CD4-positive, alpha-beta T cell (primary cell): ENCODE measurements at places on chromosomes 5 and 9. TPM values are rescaled to one million over a fixed set of nuclear protein-coding genes. Genes with fewer than 3 reads are reported as not detected.
A peak's percentile ranks its signal among the peaks of the same experiment; 100 is the strongest.

- H3K4me3 ChIP-seq: no peak overlapping the region
- H3K27me3 ChIP-seq: no peaks in the 10 kb centered on the region
- H3K36me3 ChIP-seq: no peaks in the 10 kb centered on the region
- H3K27ac ChIP-seq: no peak overlapping the region
- no peak for DNase-seq
Observed at GRCh38 chr9:127711226-127711701, 4.2 kb downstream of the PTRH1 start.

GRCh38 chr5:149060325-149060724 is 2.5 kb downstream of the SH3TC2 start:
- peaks cover 5% of the 10 kb centered on the region for H3K27me3 ChIP-seq
- no peaks in the 10 kb centered on the region for H3K36me3 ChIP-seq
- H3K4me3 ChIP-seq: no peak overlapping the region

DNA sequence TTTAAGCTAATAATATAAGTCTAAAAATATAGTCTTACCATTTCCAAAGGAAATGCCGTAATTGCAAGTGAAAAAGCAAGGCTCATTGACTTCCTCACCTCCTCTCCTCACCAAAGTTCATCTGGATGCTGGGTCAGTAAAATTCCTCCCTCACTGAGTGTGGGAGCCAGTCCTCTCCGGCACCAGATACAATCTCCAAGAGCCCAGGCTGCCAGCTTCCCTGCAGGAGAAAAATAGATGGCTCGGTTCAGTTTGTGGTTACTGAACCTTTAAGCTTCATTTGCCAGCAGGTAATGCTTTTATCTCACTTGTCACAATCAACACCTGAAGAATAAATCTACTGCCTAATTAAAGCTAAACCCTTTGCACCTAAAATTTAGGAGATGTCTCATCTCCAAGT is 115.3 kb upstream of the VLDLR start:
- no peak for DNase-seq
- H3K27ac ChIP-seq: no peak overlapping the region
- no peak overlapping the region for H3K4me3 ChIP-seq
- H3K36me3 ChIP-seq: no peaks in the 10 kb centered on the region

DNA sequence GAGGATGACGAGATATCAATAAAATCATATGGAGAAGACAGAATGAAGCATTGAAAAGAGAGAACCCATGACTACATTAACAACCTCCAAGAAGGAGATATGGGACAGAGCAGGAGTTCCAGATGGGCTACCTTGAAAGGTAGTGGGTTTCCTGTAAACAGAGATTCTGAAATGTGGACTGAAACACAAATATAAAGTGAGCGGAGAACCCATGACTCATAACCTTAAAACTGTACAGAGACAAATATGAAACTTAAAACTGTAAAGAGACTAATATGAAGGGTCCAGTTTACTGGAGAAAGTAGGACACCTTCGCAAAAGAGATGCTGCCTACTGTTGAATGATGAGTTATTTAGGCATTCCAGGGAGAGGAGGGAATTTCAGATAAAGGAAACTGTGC is 383.7 kb downstream of the CAAP1 start:
- no peaks in the 10 kb centered on the region for H3K27me3 ChIP-seq
- no peak for DNase-seq
- no peaks in the 10 kb centered on the region for H3K4me1 ChIP-seq

DNA sequence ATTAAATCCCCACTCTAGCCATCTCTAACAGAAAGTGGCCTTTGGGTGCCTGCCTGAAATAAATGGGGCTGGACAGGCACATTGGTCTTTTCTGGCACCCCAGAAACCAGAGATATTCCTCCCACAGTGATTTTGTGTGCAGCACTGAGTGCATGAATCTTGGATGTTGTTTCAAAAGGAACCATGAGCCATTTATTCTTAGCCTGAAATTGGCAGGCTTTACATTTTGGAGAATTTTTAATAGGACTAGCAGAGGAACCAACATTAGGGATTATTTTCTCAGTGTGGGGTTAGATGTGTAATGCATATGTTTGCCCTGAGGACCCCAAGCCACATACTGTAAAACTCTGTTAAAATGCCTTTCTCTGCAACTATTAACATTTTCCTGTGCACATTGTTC is 451.3 kb downstream of the NFIB start:
- H3K36me3 ChIP-seq: no peaks in the 10 kb centered on the region
- H3K4me1 ChIP-seq: no peaks in the 10 kb centered on the region
- H3K4me3 ChIP-seq: no peak overlapping the region
- H3K27me3 ChIP-seq: no peaks in the 10 kb centered on the region

GRCh38 chr5:139799359-139799758 is 3.8 kb downstream of the PSD2 start:
- no peak overlapping the region for H3K4me3 ChIP-seq
- DNase-seq: no peak
- H3K36me3 ChIP-seq: no peaks in the 10 kb centered on the region
- peaks cover 15% of the 10 kb centered on the region for H3K4me1 ChIP-seq

- H3K27ac ChIP-seq: no peak overlapping the region
- DNase-seq: no peak
- no peaks in the 10 kb centered on the region for H3K36me3 ChIP-seq
- no peak overlapping the region for H3K4me3 ChIP-seq
Observed at GRCh38 chr9:126763130-126763764, 41.6 kb upstream of the ZBTB43 start.

DNA sequence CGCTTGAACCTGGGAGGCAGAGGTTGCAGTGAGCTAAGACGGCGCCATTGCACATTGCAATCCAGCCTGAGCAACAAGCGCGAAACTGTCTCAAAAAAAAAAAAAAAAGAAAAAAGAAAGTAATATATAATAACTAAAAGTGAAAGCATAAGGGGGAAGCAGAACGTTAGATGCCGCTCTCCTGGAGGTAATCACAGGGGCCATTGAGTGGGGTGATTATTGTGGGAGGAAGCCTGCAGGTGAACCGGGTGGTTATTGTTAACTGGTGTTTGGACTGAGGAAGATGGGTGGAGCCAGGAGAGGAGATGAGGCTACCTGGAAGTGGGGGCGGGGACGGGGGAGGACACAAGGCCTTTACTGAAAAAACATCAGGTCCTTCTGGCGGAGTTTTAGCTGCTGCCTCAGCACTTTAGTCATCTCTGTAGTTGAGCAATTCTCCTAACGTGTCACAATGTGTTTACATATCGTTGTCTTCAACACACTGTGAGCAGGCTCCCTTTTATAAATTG is 5.3 kb upstream of the TJP2 start:
- H3K27ac ChIP-seq: no peak overlapping the region
- peaks cover 15% of the 10 kb centered on the region for H3K4me1 ChIP-seq
- H3K4me3 ChIP-seq: peak overlapping the region; percentile 51

GRCh38 chr5:141518618-141519015 is 29.7 kb downstream of the PCDHGC5 start:
- H3K27me3 ChIP-seq: no peaks in the 10 kb centered on the region
- H3K27ac ChIP-seq: no peak overlapping the region
- H3K36me3 ChIP-seq: peaks cover 91% of the 10 kb centered on the region
- no peak for DNase-seq
- H3K4me3 ChIP-seq: no peak overlapping the region

DNA sequence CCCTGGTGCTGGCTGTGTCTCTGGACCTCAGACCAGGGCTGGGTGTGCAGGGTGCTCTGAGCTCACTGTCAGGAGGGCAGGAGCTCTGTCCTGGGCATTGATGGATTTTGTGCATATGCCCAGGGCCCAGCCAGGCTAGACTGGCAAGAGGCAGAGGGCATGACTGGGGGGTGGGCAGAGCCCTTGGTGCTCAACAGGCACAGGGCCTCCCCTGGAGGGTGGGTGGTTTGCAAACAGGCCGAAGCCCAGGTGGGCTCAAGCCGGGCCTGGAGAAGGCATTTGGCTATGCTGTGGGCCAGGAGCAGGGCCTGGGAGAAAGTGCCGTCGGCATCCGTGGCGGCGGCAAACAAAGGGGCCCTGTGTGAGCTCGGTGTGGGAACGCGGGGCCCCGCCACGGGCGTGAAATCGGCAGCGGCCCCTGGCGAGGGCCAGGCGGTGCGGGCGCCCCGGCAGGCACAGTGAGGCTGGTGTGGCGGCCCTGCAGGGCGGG is 1.9 kb upstream of the NRARP start:
- H3K36me3 ChIP-seq: no peaks in the 10 kb centered on the region
- no peak for DNase-seq
- no peak overlapping the region for H3K27ac ChIP-seq
- H3K4me3 ChIP-seq: no peak overlapping the region

DNA sequence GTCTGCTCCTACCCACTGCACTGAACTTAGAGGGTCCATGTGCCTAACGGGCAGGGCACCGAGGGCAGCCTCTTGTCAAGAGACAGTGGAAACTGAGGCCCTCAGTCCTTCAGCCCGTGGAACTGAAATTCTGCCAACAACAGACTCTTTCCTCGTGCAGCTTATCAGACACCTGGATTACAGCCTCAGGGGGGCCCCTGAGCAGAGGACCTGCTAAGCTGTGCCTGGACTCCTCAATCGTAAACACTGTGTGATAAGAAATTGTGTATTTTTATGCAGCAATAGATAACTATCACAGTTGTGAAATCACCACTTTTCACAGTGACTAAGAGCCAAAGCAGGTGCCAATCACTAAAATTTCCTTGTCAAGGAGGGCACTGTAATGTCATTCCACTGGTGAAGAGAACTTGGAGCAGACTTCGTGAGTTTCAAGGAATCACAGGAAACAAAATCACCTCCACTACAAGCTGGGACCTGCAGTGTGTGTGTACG is 33.4 kb upstream of the CTSV start:
- H3K4me3 ChIP-seq: no peak overlapping the region
- H3K36me3 ChIP-seq: no peaks in the 10 kb centered on the region
- H3K27ac ChIP-seq: no peak overlapping the region
- H3K27me3 ChIP-seq: peaks cover 23% of the 10 kb centered on the region
- DNase-seq: no peak
- H3K4me1 ChIP-seq: no peaks in the 10 kb centered on the region

DNA sequence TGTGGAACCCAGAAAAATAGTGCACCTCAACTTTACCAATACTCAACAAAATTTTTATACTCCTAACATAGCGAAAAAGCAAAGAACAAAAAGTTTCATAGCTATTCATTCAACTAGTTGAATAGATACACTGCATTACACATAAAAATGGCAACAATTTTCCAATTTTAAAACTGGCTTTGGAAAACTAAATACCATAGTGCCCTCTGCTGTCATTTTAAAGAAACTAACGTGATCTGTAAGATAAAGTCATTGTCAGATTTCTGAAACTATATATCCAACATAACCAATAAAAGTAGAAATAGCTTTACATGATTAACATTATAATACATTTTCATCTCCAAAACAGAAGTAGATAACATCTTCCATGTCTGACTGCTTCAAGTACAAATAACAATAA is 31.6 kb downstream of the DTWD2 start:
- no peak overlapping the region for H3K4me3 ChIP-seq
- H3K4me1 ChIP-seq: no peaks in the 10 kb centered on the region
- H3K36me3 ChIP-seq: no peaks in the 10 kb centered on the region
- no peaks in the 10 kb centered on the region for H3K27me3 ChIP-seq
- no peak for DNase-seq

DNA sequence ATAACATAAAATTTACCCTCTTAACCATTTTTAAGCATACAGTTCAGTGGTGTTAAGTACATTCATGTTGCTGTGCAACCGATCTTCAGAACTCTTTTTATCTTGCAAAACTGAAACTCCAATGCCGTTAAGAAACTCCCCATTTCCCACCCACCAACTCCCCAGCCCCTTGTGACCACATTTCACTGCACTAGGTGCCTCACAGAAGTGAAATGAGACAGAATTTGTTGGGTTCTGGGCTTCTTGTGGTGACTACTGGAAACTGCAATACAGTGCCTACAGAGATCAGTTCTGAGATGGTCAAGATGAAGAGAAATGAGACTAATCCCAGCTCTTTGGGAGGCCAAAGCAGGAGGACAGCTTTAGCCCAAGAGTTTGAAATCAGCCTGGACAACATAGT is 202.1 kb upstream of the SLC30A5 start:
- H3K4me1 ChIP-seq: peaks cover 3% of the 10 kb centered on the region
- H3K4me3 ChIP-seq: no peak overlapping the region
- DNase-seq: no peak
- H3K27ac ChIP-seq: no peak overlapping the region
- H3K27me3 ChIP-seq: no peaks in the 10 kb centered on the region

DNA sequence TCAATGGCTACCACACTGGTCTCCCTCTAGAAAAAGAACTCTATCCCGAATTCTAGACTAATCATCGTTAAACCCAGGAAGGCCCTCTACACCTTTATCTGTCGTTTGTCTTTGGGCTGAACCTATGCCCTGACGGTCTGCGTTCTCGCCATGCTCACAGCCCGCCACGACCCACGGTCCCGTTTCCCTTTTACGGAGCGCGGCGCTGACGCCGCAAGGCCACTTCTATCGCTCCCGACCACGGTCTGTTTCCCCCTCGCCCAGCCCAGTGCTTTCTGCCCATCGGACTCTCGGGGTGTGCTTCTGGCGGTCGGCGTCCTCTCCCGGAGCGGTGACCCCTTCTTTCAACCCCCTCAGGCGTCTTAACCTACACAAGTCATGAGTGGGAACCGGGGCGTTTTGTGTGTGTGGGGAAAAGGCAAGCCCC is 974 bp downstream of the C9orf40 start:
- no peaks in the 10 kb centered on the region for H3K36me3 ChIP-seq
- peak; percentile 54 for DNase-seq
- no peaks in the 10 kb centered on the region for H3K27me3 ChIP-seq
- peak overlapping the region; percentile 92 for H3K4me3 ChIP-seq
- H3K27ac ChIP-seq: no peak overlapping the region

DNA sequence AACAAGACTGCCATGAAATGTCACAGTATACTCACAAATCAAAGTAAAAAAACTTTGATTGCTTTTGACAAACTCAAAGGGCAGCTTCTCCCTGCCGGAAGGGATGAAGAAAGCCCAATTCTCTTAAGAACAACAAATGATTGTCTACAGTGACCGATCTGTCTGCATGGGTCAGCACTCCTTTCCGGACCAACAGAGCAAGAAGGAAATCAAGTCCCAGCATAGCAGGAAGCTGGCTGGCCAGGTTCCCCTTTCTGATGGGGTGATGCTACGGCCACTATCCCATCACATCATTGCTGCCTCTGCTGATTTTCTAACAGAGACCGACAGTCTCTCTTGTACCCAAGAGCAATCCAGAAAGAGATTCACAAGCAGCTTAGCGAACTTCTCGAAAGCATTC is 692 bp downstream of the C1QTNF3 start:
- no peak overlapping the region for H3K27ac ChIP-seq
- H3K27me3 ChIP-seq: no peaks in the 10 kb centered on the region
- no peaks in the 10 kb centered on the region for H3K36me3 ChIP-seq
- H3K4me3 ChIP-seq: no peak overlapping the region
- H3K4me1 ChIP-seq: peaks cover 4% of the 10 kb centered on the region
- no peak for DNase-seq

- no peak overlapping the region for H3K27ac ChIP-seq
- DNase-seq: no peak
- H3K4me1 ChIP-seq: no peaks in the 10 kb centered on the region
- no peak overlapping the region for H3K4me3 ChIP-seq
- H3K36me3 ChIP-seq: no peaks in the 10 kb centered on the region
Observed at GRCh38 chr5:149759986-149760853, 30.1 kb downstream of the PPARGC1B start.

- H3K36me3 ChIP-seq: no peaks in the 10 kb centered on the region
- no peak overlapping the region for H3K27ac ChIP-seq
- no peak for DNase-seq
- no peak overlapping the region for H3K4me3 ChIP-seq
- H3K27me3 ChIP-seq: no peaks in the 10 kb centered on the region
Observed at GRCh38 chr5:90000351-90000750, 409.2 kb downstream of the CETN3 start.

The HARS1 gene
- 53.5 TPM for total RNA-seq

The SPINK1 gene
- total RNA-seq: not detected

The SPATA31C1 gene
- total RNA-seq: not detected

The PCDHGC4 gene
- not detected for total RNA-seq

The PCDHA12 gene
- total RNA-seq: not detected

The TXNDC8 gene
- not detected for total RNA-seq
